Calu3 (cell line): ENCODE measurements at places on chromosomes 2 and 18. TPM values are rescaled to one million over a fixed set of nuclear protein-coding genes. Genes with fewer than 3 reads are reported as not detected.

GRCh38 chr2:167940734-167941507 lies 306.5 kb downstream of the STK39 start:
- no peak overlapping the region for H3K4me3 ChIP-seq
- H3K4me1 ChIP-seq: no peaks in the 10 kb centered on the region
- no peaks in the 10 kb centered on the region for H3K27me3 ChIP-seq
- H3K36me3 ChIP-seq: no peaks in the 10 kb centered on the region
- no peak overlapping the region for H3K27ac ChIP-seq

GRCh38 chr2:86398500-86399474 lies 42.4 kb upstream of the KDM3A start:
- no peaks in the 10 kb centered on the region for H3K27me3 ChIP-seq
- H3K4me1 ChIP-seq: peaks cover 15% of the 10 kb centered on the region
- DNase-seq: no peak
- H3K36me3 ChIP-seq: no peaks in the 10 kb centered on the region

DNA sequence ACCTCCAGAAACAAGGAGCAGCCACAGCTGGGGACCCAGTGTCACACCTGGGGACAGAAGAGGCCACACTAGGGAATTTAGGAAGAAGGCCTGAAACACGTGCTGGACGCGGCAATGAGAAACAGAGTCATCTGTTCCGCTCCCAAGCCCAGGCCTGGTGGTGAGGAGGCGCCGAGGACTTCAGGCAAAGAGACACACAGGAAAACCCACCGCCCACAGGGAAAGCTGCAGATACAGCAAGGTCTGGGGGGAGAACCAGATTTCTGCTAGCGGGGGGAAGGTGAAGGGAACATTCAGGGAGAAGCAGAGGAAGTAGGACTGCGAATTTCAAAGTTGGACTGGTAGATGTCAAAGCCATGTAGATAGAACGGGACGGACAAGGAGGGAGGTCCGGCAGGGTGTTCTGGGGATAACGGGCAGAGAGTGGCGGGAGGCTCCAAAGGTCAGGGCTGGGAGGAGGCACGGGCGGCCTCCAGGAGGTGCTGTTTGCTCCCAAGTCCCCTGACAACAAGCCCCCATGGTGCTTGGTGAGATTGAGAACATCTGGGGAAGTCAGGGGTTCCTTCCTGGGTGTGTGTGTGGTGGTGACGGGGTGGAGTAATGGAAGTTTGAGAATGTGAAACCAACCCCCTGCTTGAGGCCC lies 351.7 kb upstream of the MYT1L start:
- peaks cover 13% of the 10 kb centered on the region for H3K27me3 ChIP-seq
- H3K4me1 ChIP-seq: no peaks in the 10 kb centered on the region
- no peaks in the 10 kb centered on the region for H3K36me3 ChIP-seq
- no peak overlapping the region for H3K27ac ChIP-seq

- DNase-seq: no peak
- H3K4me1 ChIP-seq: no peaks in the 10 kb centered on the region
- no peaks in the 10 kb centered on the region for H3K27me3 ChIP-seq
- H3K27ac ChIP-seq: no peak overlapping the region
These were observed 39.8 kb downstream of the LMAN2L start for GRCh38 chr2:96700086-96700485.

DNA sequence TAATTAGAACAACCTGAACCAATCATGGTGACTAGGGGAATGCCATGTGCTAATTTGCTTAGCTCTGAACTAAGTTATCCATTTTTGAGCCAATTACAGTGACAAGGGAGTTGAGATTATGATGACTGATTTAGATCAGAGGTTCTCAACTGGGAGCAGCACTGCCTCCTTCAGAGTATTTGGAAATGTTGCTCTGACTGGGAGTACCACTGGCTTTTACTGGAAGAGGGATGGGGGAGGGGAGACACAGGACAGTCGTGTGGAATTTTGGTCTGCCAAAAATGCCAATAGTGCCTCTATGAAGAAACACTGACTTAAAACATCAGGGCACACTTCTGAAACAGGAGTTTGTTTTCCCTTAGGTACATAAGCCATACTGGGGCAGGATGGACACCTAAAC lies 48.1 kb upstream of the VPS54 start:
- no peak overlapping the region for H3K4me3 ChIP-seq
- H3K4me1 ChIP-seq: peaks cover 18% of the 10 kb centered on the region

Gene TEKT4
- 0.24 TPM in 1 of 2 replicates, not detected in the other for total RNA-seq

Gene RGPD4
- total RNA-seq: not detected in 2 replicates

Gene GATA6
- 54.6 and 58.4 TPM in 2 replicates for total RNA-seq

Gene MPPE1
- 37.6 and 44.4 TPM in 2 replicates for total RNA-seq

Gene POTEJ
- not detected in 2 replicates for total RNA-seq

Gene B3GNT7
- 8.9 and 14.4 TPM in 2 replicates for total RNA-seq

Gene C2orf15
- total RNA-seq: 6.9 and 7.7 TPM in 2 replicates

Gene TMEM37
- 0.61 and 0.76 TPM in 2 replicates for total RNA-seq

Gene AMER3
- total RNA-seq: not detected in 2 replicates
